ENCODE measurements at places on chromosomes 7 and 10.
A peak's percentile ranks its signal among the peaks of the same experiment; 100 is the strongest.

GRCh38 chr7:41573862-41574261 is 129.0 kb downstream of the INHBA start:
- DNase-seq = no peak

DNA sequence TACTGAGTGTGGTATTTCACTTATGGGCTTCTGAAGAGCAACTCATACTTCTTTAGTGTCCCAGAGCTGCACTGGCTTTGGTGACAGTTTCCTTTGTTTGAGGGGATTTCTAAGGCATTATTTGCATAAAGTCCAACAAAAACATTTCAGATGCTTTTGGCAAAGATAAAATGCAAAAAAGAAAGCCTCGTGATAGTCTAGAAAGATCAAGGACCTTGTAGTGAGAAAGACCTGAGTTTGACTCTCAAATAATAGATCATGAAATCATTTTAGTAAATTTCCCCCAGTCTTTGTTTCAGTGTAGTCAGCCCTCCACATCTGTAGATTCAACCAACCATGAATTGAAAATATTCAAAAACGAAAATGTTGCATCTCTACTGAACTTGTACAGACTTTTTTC is 107.4 kb downstream of the EEPD1 start:
- no peak for DNase-seq

GRCh38 chr10:52701647-52702046 is 70.9 kb downstream of the MBL2 start:
- DNase-seq = no peak

GRCh38 chr7:4734587-4735345 is 40.7 kb upstream of the AP5Z1 start:
- DNase-seq = no peak

DNA sequence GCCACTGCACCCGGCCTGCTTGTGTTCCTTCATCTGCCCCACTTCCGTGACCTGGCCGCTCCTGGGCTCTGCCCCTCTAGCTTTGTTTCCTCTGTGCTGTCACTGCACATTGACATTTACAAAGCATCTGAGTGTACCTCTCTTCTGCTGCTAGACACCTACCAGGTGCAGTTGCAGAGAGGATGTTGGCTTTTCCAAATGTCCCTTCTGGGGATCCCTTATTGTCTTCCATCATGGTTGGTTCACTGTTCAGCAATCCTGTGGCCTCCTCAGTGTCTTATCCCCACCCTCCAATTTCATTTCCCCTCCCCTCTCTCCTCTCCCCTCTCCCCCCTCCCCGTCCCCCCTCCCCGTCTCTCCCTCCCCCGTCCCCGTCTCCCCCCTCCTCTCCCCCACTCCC is 13.8 kb downstream of the VWA2 start:
- no peak for DNase-seq

GRCh38 chr7:17506095-17506494 is 207.6 kb downstream of the AHR start:
- no peak for DNase-seq

- no peak for DNase-seq
Measured at GRCh38 chr10:49568235-49568634, 29.3 kb upstream of the ERCC6 start.

- DNase-seq = no peak
Measured at GRCh38 chr10:78972160-78972946, 96.4 kb upstream of the ZMIZ1 start.

DNA sequence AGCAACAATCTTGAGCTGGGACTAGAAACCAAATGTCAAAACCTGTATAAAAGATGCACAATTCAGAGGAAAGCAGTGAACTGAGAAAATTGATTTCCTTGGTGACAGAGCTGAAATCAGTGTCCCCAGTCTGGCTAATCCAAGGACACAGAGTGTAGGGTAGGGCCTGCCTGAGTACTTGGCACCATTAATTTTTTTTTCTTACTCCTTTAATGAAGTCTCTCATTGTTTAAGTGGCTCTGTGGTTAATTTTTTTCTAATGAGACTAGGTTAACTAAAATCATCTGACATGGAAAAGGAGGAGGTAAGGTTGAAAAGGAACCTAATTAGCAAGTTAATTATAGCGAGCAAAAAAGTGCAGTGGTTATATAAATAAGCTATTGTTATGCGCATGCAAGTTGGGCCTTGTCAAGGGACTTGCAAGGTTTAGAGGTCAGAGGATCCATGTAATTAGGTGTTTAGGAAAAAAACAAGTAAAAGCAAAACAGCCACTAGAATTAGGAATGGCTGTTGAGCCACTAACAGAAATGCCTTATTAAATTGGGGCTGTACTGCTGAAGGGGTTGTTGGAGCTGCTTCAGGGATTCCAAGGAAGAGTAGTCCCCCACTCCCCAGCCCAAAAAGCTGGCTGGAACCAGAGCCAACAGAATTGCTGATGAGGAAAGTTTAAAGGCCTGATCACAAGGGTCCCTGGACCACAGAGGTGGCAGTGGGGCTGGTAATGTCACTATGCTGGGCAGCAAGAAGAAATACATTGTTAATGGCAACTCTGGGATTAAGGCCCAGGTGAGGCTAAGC is 58.9 kb upstream of the STRIP2 start:
- no peak for DNase-seq

DNA sequence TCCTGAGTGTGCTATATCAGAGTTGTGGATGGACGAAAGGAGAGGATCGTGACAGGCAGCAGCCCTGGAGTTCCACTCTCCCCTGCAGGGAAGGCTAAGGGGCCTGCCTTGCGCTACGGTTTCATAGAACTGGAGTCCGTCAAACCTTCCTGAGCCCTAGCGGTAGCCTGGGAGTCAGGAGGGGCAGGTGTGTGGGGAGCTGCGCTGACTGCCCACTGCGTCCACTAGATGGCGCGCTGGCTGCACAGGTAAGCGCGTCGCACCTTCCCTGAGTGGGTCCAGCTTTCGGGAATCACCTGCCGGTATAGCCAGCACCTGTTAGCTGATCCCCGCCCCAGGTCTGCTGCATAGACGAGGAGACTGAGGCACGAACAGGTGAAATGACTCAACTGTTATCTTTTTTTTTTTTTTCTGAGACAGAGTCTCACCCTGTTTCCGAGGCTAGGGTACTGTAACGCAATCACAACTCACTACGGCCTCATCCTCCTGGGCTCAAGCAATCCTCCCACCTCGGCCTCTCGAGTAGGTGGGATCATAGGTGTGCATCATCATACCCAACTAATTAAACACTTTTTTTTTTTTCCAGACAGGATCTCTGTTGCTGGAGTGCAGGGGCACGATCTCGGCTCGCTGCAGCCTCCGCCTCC is 20.2 kb upstream of the BAIAP2L1 start:
- DNase-seq = peak; percentile 56

GRCh38 chr7:92832534-92833023 is 3.8 kb downstream of the CDK6 start:
- DNase-seq = peak; percentile 42

DNA sequence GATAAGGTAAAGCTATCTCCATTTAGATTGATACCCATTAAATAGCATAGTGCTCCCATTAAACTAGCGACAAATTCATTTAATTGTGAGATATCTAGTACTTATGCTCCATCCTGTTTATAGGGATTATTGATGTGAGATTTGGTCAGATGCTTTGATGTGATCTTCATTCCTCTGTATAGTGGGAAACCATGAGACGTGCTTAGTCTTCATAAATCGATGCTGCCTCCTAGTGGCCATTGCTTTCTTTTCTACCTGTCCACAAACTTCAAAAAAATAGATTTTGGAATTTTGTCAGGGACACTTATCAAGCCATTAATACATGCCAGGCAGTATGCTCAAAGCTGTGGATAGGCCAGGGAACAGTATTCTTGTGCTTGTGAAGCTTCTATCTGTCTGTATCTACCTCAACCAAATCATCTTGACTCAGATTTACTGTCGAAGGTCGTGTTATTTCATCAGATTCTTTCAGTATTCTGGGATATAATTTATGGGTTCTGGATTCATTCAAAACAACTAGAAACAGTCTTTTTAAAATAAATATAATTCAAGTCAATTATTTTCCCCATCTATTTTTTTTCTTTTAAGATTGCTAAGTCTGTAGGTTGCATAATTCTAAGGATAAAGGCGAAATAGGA is 12.0 kb downstream of the LSM8 start:
- DNase-seq = peak; percentile 77

DNA sequence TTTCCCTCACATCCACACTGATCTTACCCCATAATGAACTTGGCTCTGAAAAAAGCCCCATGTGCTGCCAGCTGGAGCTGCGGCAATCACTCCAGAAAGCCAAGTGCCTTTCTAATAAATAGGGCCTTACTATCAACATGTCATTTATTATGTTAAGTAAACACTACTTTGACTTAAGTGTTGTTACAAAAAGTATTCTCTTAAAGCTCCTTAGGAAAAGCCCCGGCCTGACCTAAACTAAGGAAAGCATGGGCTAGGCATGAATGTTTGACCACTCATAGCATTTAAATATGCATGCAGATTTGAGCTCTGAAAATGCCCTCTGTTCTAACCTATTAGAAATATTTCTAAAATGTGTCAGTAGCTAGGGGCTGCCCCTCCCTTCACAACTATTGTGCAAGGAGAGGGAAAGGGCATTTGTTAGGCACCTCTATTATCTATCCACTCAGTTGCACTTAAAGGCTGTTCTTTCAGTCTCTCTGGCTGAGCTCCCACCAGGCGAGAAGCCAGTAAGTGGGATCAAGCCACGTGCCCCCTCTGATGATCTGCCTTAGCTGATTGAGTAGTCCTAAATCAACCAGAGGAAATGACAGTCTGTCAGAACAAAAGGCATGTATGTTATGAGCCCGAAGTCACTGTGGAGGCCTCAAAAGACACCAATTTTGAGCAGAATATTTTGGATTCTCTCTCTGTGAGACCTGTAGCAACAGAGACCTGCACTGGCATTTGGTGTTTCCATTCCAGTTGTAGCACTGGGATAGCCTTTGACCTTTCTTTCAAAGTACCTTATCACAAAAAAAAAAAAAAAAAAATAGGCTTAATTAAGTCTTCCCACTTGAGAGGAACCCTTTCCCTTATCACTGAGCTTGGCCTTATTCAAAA is 77.1 kb downstream of the ITGB8 start:
- no peak for DNase-seq

DNA sequence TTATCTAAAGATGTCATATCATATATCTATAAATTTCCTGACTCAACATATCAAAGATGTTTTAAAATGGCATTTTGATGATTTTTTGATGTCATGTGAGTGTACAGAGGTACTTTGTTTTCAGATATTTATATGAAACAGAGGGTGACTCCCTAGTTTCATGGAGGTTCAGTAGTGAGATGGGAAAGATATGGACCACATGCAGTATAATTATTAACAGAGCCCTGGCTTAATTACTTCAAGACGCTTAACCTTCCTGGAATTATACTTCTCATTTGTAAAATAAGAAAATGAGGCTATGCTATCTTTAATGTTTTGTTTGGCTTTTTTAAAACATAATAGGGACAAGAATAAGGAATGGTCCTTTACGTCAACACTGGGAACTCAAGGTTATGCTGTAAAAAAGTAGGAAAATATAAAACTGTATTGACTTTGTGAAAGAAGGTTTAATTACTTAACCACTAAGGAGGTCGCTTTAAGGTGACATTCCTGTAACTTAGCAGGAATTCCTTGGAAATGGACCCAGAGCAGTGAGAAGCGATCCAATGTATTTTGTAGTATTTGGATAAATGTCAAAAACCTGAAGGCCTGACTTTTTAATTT is 821.0 kb upstream of the IGFBP3 start:
- DNase-seq = no peak

- DNase-seq = no peak
Measured at GRCh38 chr10:49163741-49164140, 24.4 kb downstream of the TMEM273 start.

- no peak for DNase-seq
Measured at GRCh38 chr7:91082852-91083495, 181.3 kb upstream of the FZD1 start.
